ENCODE measurements at places on chromosomes 2 and 18.

GRCh38 chr2:232328516-232329460, 49.8 kb upstream of the ALPP start:
- DNase-seq = no peak

DNA sequence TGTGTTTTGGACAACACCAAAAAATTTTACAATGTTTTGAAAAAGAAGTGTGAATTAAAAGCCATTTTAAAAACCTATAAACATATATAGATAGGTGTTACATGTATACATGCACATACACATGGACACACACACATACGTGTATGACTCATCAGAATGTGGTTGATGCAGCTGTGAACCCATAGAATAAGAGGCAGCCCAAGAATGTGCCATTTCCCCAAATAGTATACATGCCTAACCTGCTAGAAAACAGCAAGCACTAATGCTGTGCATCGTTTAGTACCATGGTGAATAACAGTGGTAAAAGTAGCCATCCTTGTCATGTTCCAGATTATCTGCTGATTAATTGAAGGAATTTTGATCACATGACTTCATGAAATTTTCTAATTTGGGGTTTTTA, 149.0 kb downstream of the DSEL start:
- no peak for DNase-seq

DNA sequence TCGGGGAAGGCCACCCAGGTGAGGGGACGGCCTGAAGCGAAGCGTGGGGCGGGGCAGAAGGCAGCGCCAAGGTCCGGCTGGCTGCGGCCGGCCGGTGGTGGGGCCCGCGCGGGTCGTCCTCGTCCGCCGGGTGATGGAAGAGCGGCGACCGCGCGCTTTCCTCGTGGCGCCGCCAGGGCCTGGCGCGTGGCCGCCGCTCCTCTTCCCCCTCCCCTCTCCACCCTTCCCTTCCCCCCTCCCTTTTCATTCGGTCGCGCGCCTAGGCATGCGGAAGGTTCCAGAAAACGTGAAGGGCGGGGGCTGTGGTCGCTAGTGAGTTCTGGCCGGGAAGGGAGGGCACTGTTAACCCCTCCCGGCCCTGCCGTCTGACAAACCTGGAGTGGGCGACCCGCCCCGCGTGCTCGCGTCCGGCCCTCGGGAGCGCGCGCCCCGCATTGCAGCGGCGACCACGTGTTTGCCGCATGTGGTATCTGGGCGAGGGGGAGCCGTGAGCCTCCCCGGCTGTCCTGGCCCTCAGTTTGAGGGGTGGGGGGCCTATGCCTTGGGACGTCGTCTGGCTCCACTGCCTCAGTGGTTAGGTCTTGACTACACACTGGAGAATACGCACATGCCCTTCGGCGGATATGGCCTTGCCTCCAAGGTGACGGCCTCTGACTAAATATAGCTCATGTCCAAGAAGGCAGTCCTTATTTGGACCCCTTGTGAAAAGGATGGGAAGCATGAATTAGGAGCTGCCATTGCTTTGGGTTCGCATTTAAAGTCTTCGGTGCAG, 579 bp downstream of the MAT2A start:
- DNase-seq = peak; percentile 38

DNA sequence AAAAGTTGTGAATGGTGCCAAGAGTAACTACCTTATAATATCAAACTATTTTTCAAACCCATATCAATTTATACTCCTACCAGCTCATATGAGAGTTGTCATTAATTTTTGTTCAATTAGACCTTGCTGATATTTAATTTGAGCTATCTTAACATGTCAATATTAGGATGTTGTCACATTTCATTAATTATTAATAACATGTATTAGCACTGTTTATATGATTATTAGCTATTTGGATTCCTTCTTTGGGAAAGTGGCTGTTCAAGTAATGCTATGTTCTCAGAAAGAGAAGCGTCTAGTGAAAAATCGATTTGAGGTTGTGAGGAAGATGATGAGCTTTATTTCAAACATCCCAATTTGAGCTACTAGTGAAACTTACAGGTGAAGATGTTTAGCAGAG, 620.2 kb downstream of the KCNJ3 start:
- DNase-seq = no peak

All from stimulated activated CD8-positive, alpha-beta memory T cell treated with anti-CD3 and anti-CD28 coated beads, Interleukin-4, amount 100 ng/mL, for 1 hour (primary cell).